AML-193 (cell line): ENCODE measurements at places on chromosomes 12 and 14.

- DNase-seq = no peak
These were observed 28.8 kb downstream of the CLMN start for GRCh38 chr14:95290871-95291431.

DNA sequence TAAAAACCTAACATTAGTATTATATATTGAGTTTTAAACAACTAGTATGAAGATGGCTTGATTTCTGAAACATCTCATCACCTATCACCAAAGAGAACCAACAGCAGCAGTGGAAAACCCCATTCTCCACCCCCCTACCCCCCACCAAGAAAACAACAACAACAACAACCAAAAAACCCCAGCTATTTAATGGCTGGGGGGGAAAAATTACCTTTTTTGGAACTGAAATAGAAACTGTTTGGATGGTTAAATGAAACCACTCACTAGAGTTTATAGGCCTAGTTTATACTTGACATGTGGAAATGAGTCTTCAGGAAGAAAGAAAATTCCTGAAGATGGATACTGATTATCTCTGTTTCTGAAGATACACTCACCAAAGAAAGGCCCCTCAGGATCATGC is 30.3 kb downstream of the PPP2R5E start:
- no peak for DNase-seq

DNA sequence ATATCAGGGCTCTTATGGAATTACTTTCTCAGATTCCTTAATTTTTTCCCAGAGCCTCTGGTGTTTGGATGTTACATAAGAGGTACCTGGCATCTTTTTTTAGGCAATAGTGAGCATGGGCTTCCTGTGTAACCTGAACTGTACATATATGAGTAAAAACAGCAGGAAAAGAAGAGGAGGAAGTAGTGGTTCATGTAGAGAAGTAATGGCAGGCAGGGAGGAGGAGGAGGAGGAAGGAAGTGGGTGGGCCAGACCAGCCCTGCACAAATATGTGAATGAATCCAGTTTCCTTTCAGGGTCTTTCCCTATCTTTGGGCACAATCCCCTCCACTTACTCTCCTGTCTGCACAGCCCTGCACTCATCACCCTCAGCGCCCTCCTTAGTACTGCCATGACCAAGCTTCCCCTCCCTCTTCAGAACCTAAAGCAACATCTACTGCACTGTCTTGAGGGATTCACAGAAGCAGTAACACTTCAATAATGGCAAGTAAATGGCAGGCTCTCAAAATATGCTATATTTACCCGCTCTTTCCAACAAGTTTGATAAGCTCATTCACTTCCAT is 40.9 kb upstream of the GSG1 start:
- DNase-seq = peak; percentile 52

GRCh38 chr12:117664169-117664568 is 302.7 kb upstream of the NOS1 start:
- DNase-seq = no peak

GRCh38 chr12:47391566-47391965 is 311.8 kb upstream of the AMIGO2 start:
- no peak for DNase-seq

DNA sequence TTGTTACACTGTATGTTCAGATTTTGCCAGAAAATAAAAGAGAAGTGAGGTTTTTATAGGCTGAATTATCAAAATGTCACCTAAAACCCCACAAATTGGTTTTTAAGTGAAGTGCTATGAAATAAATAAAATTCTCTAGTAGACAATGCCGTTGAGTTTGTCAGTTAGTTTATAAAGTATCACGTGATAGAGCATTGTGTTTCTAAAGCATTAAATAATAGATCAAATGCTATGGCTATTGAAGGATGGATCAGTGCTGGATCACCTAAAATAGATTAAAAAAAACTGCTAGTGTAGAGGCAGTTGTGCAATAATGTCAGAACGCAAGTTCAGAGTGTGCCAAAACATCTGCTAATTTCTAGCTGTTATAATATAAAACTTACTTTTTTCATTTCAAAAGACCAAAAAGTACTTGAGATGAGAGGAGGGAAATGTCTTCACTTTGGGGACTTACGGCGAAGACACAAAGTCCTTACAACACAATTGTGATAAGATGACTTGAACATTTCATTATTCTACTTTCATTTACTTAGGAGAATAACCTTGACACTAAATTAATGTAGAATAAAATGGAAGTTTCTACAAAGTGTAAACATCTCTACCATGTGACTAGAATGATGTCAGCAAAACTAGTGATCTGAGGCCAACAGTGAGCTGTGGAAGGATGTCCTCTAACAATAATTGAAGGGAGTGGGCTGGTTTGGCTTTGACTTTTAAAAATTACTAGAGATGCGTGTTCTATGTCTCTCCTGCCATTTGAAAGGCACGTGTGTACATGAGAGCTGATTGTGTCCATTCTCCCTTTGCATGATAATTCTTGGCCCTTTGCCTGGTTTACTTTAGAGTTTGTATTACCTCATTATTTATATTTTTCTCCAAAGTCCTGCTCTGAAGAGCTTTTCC is 154.4 kb upstream of the PDE3A start:
- DNase-seq = no peak

GRCh38 chr14:64800000-64800399 is 79.7 kb downstream of the SPTB start:
- peak; percentile 4 for DNase-seq

DNA sequence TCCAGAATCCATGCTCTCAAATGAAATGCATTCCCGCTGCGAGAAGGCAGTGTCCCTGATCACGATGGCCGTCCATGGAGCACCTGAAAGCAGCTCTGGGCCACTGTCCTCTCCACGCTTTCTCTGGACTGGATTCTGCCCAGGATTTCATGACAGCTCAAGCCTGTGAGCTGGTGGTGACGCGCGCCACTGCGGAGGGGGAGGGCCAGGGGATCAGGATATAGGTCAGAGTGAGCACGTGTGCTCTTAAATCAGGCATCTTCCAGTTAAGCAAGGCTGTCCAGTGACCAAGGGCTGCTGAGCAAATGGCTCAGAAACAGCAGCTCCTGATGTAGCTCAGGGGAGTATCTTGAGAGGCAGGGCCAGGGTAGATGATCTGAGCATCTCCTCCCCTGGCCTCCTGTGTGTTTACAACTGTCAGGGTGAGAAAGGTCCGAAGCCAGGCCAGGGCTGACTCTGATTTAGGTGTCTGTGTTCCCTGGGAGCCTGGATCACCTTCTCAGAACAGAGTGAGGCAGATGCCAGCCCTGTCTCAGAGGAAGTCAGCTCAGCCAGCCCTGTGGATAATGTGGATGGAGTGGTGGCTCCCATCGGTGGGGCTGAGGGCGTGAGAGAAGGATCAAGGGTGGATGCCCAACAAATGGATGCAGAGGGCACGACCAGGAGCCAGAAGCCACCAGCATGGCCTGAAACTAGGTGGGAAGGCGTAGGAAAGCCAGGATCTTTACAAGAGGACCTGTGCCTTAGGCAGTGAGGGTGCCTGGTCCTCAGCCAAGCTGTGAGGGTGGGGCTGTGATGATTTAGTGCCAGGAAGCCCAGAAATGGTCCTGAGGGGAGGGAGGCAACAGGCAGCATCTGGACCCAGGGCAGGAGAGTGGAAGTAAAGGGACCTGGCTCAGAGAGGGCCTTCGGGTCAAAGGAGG is 55.3 kb downstream of the ELK3 start:
- no peak for DNase-seq

- no peak for DNase-seq
These were observed 52.6 kb downstream of the RIMBP2 start for GRCh38 chr12:130663514-130663913.

DNA sequence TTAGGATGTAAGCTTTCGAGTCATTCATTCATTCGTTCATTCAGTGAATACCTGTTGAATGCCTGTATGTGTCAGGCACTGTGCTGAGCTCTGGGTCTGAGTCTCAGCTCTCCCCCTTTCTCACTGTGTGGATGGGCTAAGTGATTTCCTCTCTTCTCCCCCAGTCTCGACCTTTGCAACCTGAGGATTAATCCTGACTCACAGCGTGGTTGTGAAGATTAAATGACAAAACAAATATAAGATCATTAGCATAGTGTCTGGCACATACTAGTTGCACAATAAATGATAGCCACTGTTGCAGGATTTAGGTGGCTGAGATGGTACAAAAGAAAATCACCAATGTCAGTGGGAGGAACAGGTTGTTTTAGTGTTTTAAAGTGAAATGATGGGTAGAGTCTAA is 136.7 kb downstream of the GPR135 start:
- DNase-seq = no peak

- DNase-seq = no peak
These were observed 14.1 kb downstream of the JAG2 start for GRCh38 chr14:105154476-105154871.

DNA sequence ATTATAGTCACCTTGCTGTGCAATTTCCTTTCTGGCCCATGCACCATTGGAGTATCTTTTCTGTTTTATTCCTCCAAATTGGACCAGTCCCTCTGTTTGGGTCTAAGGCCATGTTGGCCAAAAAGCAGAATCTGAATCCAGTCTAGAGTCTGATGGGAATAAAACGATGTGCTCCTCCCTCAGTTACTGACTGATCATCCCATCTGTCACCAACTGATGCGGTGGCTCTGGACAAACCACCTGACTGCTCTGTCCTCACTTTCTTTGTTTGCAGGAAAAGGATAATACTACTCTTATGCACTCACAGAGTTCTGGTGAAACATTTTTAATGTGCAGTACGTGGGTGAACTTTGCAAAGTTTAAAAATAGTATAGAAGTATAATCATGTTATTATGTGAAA is 120.2 kb upstream of the HIF1A start:
- DNase-seq = no peak

GRCh38 chr12:67764055-67764454 is 115.5 kb downstream of the DYRK2 start:
- DNase-seq = no peak

GRCh38 chr12:114744691-114745090 is 60.7 kb upstream of the TBX3 start:
- DNase-seq = no peak

GRCh38 chr14:64598404-64598803 is 48.6 kb downstream of the PPP1R36 start:
- DNase-seq = no peak

DNA sequence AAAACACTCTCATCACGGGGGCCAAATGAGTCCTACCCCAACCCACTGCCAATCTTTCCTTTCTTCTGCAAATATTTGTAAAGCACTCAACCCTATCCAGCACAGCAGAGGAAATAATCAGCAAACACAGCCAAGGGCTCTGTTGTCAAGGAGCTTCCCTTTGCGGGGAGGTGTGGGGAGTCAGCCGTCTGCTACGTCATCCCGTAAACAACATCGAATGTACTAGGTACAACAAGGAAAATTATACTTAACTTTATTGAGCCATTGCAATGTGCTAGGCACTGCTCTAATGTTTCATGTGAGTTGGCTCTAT is 22.8 kb downstream of the TMEM63C start:
- DNase-seq = no peak

DNA sequence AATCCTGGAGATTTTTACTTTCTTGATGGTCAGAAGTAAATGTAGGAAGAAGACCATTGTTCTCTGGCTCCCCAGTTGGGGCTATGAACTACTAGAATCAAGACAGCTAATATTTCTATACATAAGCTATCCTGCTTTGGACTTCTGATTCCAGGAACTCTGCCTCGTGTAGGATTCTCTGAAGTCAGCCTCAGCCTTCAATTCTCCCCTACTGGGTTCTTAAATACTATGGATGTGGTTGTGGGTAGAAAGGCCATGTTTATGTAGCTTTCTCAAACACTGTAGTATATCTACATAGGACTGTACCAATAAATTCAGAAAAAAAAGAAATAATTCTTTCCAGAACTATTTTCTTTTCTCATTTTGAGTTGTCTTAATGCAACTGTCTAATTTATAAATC is 302.5 kb downstream of the ITPR2 start:
- no peak for DNase-seq
